Natural killer cell treated with Interleukin-12 subunit alpha and Interleukin-12 subunit beta and Interleukin-15 and Interleukin-18, amount 100 ng/mL, for 72 hours (primary cell): ENCODE measurements at places on chromosomes 5 and 9.

GRCh38 chr9:100714372-100715099 is 136.7 kb downstream of the CAVIN4 start:
- no peak for DNase-seq

DNA sequence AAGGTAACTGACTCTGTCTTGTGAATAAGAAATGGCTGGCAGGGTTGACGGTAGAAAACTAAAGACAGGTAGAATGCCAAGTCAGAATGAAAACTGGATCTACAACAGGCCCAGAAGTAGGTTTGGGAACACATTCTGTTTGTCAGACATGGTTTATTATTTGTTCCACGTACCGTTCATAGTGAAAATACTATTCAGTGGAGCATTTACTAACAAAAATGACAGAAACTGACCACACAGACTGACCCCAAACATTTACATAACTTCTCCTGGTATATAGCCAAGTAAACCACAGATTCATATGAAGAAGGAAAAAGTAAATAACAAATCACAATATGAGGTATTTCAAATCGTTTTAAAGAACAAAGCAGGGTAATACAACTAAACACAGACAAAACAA is 73.7 kb downstream of the SLC38A9 start:
- no peak for DNase-seq

DNA sequence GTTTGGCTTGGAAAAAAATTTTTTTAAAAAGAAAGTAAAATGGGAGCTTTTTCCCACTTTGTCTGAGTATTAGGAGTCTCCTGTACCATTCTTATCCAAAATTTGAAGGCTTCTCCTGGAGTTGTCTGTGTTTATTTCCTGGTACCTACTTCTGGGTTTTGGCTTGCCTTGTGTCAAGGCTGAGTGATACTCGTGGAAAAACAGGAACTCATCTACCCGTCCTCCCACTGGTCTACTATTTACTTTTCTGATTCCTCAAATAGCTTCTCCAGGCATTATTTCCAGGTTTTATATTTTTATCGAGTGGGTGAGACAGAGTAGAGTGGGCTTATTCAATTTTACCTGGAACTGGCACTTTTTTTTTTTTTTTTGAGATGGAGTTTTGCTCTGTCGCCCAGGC is 99.4 kb downstream of the RMI1 start:
- DNase-seq, result no peak

DNA sequence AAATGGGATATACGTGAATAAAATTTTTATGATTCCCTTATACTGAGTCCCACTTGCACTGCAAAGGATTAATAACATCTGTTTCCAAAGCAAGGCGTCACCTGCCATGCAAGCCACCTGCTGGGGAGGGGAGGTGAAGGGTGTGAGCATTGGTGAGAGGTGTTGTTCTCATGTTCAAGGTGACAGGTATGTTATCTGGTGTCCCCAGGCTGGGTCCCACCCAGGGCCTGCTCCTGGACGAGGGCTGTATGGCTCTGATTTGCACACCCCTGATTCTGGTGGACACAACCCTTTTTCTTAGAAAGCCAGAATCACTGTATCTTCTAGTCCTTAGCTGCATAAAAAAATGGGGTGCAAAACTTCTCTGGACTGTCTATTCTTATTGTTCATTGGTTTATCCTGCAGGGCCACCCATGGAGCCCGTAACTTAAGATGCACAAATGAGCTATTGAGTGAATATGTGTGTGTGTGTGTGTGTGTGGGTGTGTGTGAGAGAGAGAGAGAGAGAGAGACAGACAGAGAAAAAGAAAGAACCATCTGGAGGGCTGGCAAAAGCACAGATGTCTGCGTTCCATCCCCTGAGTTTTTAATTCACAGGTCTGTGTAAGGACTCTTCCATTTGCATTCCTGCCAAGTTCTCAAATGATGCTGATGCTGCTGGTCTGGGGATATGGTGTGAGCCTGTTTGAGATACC is 53.7 kb downstream of the SYK start:
- DNase-seq, result no peak

DNA sequence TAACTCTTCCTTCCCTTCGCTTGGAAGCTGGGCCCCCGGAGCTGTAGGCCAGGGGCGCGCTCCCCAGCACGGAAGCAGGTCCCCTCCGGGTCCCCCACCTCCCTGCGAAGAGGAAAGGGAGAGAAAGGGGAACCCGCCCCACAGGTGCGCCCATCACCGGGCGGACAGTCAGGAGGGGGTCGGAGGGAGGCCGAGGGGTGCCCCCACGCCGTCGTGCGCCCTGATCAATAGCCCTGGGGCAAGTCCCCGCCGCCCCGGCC is 793 bp downstream of the AGPAT2 start:
- no peak for DNase-seq

GRCh38 chr5:157069949-157070348 is 11.0 kb upstream of the HAVCR1 start:
- no peak for DNase-seq

- DNase-seq, result no peak
Observed at GRCh38 chr5:66728049-66728448, 131.9 kb downstream of the MAST4 start.

DNA sequence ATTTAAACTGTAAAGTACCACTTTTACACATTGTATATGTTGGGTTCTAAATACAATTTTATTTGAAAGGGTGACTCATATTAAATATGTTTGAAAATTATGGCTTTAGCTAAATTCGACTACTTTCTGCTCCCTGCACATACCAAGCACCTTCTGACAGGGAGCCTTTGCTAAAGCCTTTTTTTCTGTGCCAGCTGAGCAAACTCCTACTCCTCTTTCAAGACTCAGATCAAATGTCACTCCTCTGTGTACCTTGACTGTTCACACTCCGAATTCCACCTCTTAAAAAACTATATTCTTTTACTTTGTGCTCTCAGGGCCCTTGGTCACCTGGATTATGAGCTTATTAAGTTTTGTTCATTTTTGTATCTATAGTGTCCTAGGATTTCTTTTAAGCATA is 6.5 kb upstream of the OXCT1 start:
- DNase-seq, result no peak

DNA sequence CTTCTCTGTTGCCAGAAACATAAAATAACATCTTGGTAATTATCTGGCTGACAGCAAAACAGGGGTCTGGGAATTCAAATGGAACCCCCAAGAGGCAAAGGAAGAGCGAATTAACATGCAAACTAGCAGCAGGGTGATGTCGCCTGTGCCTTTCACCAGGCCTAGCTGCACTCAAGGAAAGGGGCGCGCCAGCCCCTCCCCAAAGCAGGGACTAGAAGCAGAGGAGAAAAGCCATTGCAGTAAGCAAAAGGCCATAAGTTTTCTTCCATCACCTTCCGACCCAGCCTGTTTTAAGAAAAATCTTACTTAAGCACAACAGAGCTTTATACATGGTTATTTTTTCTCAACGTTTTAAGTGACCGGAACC is 539 bp downstream of the POC5 start:
- DNase-seq, result no peak

- no peak for DNase-seq
Observed at GRCh38 chr5:102545175-102545574, 46.4 kb upstream of the SLCO6A1 start.

DNA sequence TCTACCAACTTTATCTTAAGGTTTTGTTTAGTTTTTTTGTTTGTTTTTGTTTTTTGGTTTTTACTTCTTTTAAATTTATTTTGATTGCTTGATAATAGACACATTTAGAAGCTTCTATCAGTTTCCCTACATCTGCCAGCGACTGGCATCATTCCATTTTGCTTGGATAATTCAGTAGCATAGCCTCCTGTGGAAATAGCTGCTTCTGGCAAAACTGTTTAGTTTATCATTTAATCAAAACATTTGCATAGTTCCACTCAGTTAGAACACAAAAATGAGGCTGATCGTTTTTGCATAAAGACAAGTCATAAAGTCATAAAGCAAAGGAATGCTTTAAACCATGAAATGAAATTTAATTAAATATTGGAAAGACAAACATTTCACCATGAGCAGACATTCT is 133.7 kb upstream of the NFIL3 start:
- DNase-seq, result no peak

DNA sequence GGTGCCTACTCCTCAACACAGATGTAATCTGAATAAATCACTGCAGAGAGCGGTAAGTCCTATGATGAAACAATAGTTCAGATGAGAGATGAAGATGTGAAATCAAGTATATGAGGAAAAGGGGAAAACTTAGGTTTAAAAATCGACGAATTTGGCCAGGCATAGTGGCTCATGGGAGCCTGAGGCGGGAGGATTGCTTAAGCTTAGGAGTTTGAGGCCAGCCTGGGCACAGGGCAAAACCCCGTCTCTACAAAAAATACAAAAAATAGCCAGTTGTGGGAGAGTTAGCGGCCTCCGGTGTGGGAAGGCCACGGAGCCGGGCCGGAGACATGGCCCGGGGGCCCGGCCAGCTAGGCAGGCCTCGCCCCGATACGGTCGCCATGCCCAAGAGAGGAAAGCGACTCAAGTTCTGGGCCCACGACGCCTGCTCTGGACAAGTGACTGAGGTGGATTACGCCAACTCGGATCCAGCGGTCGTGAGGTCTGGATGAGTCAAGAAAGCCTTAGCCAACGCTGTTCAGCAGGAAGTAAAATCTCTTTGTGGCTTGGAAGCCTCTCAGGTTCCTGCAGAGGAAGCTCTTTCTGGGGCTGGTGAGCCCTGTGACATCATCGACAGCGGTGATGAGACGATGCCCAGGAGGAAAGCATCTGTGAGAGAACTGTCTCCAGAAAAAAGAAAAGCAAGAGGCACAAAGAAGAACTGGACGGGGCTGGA is 62.8 kb upstream of the SUB1 start:
- DNase-seq, result no peak

GRCh38 chr9:101995231-101995630 is 256.8 kb upstream of the GRIN3A start:
- no peak for DNase-seq

- DNase-seq, result no peak
Observed at GRCh38 chr9:126756876-126757415, 47.9 kb upstream of the ZBTB43 start.
